Stimulated activated CD8-positive, alpha-beta memory T cell treated with anti-CD3 and anti-CD28 coated beads, Interleukin-4, amount 100 ng/mL, for 4 hours (primary cell): ENCODE measurements at places on chromosomes 3 and 15.
A peak's percentile ranks its signal among the peaks of the same experiment; 100 is the strongest.

DNA sequence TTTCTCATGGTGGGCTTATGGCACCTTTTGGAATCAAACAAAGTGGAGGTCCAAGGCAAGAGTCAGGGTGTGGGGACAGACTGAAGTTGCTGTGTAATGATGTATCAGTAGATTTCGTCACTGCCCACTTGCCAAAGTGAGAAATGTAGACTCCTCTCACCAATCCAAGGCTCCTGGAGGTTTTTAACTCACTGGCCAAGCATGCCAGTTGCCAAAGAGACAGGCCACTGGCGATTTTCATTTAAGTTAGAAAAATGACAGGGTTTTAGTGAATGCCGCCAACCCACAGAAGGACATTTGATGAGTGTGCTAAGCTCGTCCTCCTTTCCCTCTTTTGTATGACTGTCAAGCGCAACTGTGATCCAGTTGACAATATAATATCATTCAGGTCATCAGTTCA lies 209.2 kb downstream of the FEZF2 start:
- no peak for DNase-seq

DNA sequence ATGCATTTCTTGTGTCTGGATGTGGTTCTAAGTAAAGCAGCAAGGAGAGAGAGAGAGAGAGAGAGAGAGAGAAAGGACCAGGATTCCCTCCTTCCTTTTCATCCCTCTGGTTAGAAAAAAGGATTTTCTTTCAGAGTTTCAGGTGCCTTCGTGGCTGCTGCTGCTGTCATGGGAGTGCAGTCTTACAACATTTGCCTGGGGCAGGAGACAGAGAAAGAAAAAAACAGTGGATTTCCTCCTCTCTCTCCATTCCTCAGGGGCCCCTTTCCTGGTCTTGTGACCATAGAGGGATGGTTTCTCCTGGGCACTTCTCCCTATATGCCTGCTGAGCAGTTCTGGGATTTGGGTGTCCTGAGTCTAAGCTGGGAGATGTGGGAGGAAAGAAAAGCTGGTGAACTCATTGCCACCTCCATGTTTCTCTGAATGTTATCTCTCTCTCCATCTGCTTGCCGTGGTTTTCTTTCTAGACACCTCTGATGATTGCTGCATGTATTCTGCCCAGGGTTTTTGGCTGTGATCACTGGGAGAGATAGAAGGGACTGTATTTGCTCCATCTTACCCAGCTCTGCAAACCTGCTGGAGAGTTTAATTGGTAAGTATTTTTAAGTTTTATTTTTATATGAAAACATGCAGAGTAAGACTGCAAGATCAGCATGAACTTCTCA lies 142.4 kb upstream of the RGMA start:
- DNase-seq, result no peak

DNA sequence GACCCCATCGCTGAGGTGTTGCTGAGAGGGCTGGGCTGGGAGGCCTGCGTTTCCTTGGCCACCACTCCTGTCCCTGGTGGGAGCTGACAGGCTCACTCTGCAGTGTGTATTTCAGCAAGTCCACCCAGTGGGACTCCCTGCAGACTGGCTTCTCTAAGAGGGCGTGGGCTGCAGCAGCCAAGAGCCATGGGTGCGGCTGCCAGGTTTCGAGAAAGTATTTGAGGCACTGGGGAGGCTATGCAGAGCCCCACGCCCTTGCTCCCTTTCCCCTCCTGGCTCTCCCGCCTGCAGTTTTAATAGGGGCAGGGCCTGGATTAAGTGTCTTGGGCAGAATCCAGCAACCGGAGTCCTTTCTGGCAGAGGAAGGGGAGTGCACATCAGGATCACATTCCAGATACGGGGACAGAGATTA lies 242.1 kb downstream of the THSD4 start:
- no peak for DNase-seq

DNA sequence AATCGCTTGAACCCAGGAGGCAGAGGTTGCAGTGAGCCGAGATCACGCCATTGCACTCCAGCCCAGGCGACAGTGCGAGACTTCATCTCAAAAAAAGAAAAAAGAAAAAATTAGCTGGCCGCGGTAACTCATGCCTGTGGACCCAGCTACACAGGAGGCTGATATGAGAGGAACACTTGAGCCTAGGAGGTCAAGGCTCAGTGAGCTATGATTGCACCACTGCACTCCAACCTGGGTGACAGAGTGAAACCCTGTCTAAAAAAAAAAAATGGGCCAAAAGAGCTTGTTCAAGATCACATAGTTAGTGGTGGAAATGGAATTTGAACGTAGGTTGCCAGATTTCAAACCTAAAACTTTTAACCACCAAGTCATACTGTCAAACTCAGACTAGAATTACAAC lies 46.2 kb upstream of the PPP4R2 start:
- no peak for DNase-seq

DNA sequence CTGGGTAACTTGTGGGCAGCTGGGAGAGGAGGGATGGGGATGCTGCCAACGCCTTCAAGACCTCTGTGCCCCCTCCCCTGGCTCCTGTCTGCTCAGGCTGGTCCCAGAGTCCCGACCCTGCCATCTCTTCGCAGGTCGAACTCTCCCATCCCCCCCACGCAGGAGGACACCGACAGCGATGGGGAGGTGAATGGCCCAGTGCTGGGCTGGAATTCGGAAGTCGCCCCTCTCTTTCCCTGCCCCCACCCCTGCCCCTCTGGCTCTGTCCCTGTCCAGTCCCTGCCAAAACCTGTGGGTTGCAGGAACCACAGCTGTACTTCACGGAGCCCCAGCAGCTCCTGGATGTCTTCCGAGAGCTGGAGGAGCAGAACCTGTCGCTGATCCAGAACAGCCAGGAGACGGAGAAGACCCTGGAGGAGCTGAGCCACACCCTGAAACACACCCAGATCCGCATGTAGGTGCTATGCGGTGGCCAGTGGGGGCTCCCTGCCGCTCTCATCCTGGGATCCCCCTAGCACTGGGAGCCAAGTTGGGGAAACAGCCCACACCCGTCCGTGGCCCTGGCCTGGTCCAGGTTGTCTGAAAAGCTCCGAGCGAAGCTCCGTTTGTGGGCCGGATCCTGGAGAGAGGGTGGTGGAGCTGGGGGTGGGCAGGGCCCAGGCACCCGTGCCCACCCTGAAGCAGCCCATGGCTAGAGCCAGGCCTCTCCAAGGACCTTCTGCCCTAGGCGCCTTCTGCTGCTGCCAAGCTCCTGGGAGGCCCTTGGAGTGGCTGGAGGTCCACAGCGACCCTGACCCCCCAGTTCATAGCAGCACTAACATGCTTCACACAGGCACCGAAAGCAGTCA lies 28.7 kb downstream of the CFAP100 start:
- no peak for DNase-seq

DNA sequence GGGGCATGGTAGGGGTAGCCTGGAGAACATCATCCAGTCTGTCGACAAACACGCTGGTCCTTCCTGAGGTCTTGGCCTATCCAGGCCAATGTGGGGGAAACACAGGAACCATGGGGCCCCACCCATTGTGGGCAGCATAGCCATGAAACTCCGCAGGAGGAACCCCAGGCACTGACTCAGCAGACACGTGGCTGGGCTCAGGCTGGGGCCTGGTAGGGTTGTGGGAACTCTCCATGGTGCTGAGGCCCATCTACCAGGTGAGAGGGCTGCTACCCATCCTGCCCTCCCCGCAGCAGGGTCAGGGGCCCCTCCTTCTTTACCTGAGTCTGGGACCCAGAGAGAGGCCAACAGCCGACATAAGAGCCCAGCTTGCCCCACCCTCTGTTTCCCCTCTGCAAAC lies 22.6 kb upstream of the CACNA2D2 start:
- DNase-seq, result peak; percentile 8
